ENCODE measurements at places on chromosomes 3 and 15.

DNA sequence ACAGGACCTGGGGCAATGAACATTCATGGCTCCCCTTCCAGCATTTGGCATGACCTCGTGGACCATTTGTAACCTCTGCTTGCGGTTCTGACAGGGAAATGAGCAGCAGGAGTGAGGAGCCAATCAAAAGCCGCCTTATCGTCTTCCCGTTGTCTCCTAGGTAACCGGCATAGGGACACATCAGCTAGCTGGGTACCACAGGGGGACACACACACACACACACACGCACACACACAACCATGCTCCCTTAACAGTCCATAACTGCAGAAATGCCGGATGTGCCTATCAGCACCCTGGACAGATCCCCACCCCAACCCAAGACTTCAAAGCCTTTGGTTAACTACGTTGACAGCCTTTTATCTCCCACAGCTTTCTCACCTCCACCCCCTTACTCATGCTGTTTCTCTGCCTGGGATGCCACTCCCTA, 53.4 kb upstream of the CCDC174 start:
- DNase-seq, result no peak

DNA sequence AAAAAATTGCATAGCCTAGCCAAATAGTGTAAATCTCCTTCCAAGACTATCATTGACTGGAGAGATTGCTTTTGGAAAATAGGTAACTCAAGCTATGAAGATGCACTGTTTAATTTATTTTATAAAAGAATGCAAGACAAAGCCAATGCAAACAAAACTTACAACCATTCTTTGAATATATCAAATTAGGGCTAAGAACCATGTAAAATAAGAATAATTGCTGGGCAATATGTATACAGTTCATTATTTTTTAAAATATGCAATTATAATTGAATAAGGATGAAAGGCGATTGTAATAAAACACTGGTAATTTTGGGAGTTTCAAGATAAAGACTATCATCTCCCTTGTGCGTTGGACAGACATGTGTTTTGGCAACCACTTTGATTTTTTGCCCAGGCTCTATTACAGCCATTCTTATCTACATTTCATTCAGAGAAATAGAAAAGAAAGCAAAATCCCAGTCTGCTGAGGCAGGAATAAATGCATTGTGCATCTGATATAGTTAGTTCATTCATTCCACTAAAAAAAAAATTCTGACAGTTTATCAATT, 242.3 kb upstream of the ROBO1 start:
- no peak for DNase-seq

GRCh38 chr3:153260681-153261080, 98.7 kb downstream of the RAP2B start:
- DNase-seq, result no peak

DNA sequence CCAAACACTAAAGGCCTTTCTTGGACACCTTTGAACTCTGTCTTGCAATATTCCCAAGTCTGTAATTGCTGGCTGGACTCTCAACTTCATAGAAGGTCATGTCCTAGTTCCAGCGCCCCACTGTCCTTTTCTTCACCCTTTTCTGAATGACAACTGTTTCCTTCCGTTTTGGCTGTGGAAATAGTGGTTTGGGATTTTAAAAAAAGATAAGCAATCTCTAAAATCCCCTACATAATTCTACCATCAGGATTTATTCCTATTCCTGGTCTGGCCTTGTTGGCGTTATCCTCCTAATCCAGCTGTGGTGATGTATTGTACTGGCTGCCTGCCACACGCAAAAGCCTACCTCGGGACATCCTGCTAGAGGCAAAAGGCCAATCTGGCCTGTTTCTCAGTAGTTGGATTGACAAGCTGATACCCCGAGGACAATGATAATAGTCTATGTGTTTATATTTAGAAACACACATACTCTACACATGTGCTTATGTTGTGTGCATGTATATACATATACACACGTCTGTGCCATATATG, 440.3 kb upstream of the DPH6 start:
- no peak for DNase-seq

- no peak for DNase-seq
Observed at GRCh38 chr3:152416808-152417580, 148.3 kb downstream of the MBNL1 start.
